ENCODE measurements at places on chromosomes 3 and 15.

- DNase-seq = no peak
Measured at GRCh38 chr15:55253580-55253979, 36.0 kb downstream of the RAB27A start.

GRCh38 chr15:64216730-64217428 lies 54.1 kb upstream of the PPIB start:
- no peak for DNase-seq

- DNase-seq = no peak
Measured at GRCh38 chr15:30958219-30958618, 33.2 kb downstream of the MTMR10 start.

GRCh38 chr3:132785292-132785691 lies 63.1 kb upstream of the NPHP3 start:
- DNase-seq = no peak

DNA sequence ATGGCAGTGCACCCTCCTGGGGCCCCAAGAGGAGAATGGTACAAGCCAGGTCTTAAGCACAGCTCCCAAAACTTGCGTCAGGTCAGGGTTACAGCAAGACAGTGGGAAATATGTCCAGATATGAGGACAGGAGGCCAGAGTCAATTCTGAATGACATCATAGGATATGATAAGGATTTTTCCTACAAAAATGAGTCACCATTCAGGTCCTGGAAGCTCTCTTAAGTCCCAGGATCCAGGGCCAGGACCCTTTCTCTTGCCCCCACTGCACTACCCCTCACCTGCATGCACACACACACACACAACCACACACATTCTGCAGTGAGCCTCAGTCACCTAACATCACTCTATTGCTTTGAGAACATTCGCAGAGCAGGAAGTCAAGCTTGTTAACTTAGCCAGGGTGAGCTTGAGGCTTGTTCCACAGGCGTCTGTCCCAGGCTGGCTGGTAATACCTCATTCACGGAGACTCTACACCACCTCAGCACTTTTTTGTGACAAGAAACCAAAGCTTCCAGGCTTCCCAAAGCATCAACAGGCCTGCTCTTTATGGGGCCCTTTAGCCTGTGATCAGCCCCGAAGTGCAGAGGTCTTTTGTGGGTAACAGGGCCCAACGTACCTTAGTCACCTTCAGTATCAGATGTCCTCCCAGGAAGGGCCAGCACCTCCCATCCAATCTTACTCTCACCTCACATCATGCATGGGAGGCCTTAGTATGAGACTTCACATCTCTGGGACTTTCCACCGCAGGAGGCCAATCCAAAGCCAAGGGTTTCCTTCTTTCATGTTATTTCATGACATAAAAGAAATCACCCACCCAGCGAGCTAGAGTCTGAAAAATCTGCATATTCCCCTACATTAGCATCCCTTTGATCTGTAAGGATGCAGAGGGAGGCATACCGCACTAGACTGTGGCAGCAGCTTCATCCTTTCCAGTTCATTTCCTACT lies 74.0 kb upstream of the LIPC start:
- peak; percentile 26 for DNase-seq

- DNase-seq = no peak
Measured at GRCh38 chr3:61078048-61078752, 173.1 kb downstream of the FHIT start.

DNA sequence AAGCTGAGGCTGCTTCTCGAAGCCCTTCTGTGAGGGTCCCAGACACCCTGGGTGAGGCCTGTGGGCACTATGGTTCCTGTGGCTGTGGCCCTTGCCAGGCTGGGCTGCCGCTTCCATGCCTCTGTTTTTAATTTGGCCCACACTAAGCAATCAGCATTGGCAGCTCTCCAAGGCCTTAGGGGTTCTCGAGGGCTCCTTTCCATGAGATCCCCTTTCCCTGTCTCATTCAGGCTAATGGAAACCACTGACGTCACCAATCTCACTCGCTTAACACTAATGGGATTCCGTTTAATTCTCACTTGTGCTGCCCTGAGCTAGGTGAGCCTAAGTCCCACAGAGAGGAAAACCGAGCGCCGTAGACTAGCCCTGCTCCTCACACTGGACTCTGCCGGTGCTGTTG lies 60.2 kb upstream of the RAB6B start:
- no peak for DNase-seq
